ENCODE measurements at places on chromosomes 7 and 10.

- no peak for DNase-seq
Measured at GRCh38 chr10:84135836-84136235, 3.5 kb upstream of the GHITM start.

DNA sequence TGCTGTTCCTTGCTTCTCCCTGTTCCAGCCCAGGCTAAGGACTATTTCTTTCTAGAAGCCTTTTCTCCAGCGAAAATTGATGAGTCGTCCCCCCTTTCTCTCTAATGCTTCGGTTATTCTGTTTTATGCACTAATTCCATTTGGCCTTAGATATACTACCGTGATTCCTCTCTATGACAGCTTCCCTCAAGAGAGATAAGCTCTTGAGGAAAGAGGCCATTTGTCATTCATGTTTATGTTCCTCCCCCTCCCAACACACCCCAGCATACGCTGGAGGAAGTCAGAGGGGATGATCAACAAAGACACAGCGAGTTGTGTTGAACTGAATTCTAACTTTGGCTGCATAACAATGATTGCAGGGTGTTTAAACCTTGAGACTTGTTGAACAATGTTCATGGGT lies 198.8 kb downstream of the BMPER start:
- peak; percentile 4 for DNase-seq

- no peak for DNase-seq
Measured at GRCh38 chr10:120420421-120420820, 36.6 kb upstream of the PLPP4 start.

GRCh38 chr10:97768322-97769315 lies 3.2 kb downstream of the SFRP5 start:
- no peak for DNase-seq

Measured in IMR-90 (cell line).